ENCODE measurements at places on chromosomes 13 and 19.

DNA sequence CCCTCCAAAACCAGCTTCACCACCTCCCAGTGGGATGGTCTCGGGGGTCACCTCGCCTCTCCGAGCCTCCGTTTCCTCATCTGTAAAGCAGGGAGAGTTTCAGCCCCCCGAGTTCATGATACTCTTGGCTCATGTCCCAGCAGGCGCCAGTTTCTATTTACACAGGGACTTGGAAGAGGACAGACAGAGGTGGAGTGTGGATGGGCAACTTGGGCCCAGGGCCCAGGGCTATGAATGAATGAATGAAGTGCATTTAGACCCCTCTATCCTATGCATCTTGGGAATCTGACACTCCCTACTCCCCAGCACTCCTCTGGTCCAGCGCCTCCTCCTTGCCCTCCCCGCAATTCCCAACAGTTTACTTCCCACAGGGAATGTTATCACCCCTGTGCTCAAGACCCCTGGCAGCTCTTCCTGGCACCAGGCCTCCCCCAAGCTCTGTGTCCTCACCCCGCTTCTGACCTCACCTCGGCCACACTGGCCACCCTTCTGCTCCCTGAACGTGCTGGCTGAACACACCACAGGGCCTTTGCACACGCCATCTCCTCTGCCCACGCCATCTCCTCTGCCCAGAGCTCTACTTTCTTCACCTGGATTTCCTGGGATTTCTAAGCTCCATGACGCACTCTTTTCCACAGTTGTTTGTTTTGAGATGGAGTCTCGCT is 4.9 kb upstream of the C2CD4C start:
- DNase-seq = no peak

DNA sequence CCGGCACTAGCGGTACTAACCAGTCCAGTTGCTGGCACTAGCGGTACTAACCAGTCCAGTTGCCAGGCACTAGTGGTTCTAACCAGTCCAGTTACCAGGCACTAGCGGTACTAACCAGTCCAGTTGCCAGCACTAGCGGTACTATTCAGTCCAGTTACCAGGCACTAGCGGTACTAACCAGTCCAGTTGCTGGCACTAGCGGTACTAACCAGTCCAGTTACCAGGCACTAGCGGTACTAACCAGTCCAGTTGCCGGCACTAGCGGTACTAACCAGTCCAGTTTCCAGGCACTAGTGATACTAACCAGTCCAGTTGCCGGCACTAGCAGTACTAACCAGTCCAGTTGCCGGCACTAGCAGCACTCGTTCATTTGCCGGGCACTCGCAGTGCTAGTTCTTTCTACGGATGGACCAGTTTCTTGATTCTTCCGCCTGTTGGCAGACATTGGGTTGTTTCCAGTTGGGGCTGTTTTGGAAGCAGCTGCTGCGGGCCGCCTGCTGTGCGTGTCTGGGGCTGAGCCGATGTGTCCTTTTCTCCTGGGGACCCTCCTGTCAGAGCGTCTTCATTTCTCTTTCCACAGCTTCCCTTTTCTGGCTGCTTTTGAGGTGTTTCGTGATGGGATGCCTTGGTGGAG is 123.4 kb upstream of the MCF2L start:
- DNase-seq = no peak

- DNase-seq = no peak
Observed at GRCh38 chr13:49063497-49063896, 87.8 kb downstream of the FNDC3A start.

GRCh38 chr19:4157164-4157563 is 3.7 kb downstream of the CREB3L3 start:
- no peak for DNase-seq

DNA sequence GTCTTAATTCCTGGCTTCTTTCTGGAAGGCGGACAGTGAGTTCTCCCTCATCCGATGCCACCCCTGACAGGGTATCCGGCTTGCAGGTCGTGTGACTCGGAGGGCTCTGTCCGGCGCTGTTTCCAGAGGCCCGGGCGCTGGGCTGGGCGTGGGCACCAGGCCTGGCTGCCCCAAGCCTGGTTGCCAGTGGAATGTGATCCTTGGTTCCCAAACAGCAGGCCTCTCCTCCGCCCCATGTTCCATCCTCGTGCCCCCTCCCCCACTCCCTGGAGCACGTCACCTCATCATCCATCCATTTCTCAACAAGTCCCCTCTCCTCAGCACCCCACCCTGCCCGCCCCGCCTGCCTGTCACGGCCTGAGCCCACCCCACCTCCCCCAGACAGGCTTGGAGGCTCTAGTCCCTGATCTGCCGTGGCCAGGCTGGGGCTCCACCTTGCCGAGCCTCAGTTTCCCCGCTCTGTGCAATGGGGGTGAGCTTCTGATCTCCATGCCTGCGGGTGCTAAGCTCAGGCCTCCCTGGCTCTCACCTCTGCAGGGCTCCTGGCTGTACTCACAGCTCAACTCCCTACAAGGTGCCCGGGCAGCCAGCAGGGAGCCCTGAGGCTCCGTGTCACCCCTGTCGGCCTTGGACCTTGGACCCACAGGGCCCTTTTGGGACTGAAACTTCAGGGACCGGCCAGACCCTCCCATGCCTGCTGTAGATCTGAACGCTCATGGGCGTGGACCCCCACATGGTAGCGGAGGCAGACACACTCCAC is 2.3 kb downstream of the TBXA2R start:
- no peak for DNase-seq

GRCh38 chr19:31960474-31960873 is 384.9 kb upstream of the ZNF507 start:
- no peak for DNase-seq

GRCh38 chr13:37956536-37956935 is 87.0 kb upstream of the TRPC4 start:
- peak; percentile 5 for DNase-seq

GRCh38 chr19:38666663-38667511 is 19.4 kb downstream of the ACTN4 start:
- no peak for DNase-seq

DNA sequence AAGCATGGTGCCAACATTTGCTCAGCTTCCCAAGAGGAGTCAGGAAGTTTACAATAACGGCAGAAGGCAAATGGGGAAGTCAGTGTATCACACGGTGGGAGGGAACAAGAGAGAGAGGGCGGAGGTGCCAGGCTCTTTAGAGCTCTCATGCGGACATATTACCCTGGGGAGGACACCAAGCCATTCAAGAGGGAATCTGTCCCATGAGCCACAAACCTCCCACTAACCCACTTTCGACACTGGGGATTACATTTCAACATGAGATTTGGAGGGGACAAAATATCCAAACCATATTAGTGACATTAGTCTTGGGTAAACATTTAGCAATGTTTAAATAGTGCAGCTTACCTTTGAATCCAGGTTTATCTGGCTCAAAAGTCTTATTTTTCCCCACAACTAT is 69.9 kb downstream of the SLAIN1 start:
- no peak for DNase-seq

- DNase-seq = no peak
Observed at GRCh38 chr13:108705031-108705430, 75.6 kb downstream of the MYO16 start.

GRCh38 chr19:3572132-3572854 is 451 bp upstream of the HMG20B start:
- peak; percentile 98 for DNase-seq

- DNase-seq = no peak
Observed at GRCh38 chr19:35797663-35798062, 15.0 kb downstream of the PRODH2 start.

DNA sequence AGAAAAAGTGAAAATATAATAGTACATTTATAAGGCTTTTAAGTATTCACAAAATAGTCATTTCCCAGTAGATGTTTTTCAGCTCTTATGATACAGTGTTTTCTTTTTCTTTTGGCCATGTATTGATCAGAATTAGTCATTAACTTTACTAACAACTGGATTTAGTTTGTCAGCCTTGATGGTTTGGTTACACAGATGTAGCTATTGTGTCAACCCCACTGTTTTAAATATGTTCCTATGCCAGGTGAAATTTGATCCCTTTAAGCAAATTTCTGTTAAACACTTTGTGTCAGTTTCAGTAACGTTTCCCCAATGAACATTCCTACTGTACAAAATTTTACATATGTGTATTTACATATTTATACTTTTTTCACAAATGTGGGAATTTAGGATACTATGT is 261.5 kb upstream of the STARD13 start:
- no peak for DNase-seq

DNA sequence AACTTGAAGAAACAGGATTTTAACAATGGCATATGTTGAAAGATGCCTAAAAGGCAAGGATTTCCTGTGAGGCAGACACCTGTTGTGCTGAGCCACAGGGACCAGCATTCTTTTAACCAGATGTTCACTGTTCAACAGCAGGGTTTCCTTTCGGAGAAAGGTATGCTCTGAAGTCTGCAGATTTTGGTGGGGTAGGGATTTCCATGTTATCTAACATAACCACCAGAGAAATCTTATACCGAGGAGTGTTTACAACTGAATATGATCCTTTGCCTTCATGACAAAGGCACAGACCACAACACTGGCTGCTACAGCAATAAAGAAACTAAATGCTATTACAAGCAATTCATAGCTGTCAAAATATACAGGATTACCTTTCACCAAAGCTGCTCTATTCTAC is 48.1 kb downstream of the MPHOSPH8 start:
- no peak for DNase-seq

DNA sequence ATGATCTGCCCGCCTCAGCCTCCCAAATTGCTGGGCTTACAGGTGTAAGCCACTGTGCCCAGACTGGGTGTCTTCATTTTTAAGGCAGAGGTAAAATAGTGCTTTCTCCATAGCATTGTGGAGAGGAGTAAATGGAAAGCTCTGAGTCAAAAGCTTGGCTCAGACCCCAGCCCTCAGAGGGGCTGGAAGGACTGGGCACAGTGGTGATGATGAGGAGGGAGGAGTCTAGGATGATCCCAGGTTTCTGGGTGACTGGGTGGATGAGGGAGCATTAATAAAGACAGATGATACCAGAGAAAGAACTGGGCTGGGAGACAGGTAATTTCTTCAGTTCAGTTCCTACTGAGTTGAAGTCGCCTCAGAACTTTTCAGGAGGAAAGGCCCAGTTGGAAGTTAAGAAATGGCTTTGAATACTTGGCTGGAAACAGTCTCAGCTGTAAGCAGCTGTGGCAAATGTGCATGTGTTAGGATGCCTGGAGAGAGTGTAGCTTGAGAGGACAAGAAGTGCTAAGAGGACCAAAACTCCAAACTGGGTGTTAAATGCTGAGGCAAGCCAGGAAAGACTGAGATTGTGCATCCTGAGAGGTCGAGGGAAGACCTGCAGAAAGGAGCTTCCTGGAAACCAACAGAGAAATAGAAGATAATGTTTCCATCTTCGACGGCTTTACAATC is 37.1 kb upstream of the MEDAG start:
- DNase-seq = no peak

DNA sequence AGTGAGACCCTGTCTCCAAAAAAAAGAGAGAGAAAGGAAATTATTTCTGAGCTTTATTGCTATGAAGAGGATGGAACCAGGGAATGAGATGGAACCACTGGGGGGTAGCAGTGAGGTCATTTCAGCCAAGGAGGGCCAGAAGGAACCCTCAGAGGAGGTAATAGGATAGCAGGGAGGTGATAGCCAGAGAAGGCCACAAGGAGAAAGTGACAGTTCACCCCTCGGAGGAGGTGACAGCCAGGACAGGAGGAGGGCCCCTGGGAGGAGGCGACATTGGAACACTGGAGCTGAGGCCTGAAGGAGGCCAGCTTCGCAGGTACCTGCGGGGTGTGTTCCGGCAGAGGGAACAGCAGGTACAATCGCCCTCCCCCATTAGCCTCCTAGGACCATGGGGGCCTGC is 675 bp upstream of the PGPEP1 start:
- no peak for DNase-seq

- DNase-seq = no peak
Observed at GRCh38 chr13:50523307-50523706, 320.2 kb downstream of the DLEU7 start.

DNA sequence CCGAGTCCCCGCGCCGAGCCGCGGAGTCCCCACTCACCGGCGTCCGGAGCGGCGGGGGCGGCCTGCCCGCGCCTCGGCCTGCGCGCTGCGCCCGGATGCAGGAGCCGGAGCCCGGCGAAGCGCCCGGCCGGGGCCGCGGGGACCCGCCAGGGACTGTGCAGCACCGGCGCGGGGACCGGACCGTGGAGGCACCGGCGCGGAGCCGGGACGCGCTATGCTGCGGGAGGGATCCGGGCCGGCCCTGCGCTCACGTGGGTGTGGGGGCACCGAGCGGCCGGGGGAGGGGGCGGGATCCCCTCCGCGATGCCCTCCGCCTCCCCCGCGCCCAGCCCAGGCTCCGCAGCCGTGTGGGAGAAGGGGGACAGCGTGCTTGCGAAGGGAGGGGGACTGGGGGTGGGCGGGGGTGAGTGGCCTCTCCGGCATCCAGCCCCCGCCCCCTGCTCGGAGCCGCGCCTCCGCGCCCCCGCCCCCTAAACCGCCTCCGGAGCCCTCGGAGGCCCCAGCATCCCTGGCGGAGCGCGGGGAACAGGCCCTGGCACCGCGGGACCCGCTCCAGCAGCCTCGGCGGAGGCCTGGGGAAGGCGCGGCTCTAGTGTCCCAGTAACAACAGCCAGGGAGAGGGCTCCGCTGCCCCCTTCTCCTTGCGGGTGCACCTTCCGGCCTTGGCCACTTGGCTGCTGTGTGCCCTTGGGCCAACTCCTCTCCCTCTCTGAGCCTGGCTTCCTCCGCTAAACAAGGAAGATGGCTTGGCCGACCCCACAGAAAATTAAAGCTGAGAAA is at the start of gene SLC1A6:
TSS of gene SLC1A6 (minus strand) at position 389 of the 780 bp plus-strand sequence. CDS start 6,954 bp downstream, outside the sequence.
- DNase-seq = no peak

DNA sequence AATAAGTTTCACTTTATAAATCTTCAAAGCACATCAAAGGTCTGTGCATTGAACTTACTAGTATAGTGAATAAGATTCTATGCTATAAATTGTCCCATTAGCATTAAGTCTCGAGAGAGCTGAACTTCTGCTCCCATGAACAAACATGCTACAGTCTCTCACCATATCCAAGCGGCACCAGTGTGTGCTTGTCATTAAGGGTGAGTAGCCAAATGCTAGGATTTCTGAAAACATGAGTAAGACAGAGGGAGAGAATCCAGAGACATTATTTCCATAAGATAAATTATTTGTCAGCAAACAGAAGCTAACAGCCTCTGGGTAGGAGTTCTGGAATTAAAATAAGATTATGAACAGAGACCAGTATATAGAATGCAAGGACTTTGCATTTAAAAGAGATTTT is 2882.5 kb downstream of the PCDH9 start:
- no peak for DNase-seq

DNA sequence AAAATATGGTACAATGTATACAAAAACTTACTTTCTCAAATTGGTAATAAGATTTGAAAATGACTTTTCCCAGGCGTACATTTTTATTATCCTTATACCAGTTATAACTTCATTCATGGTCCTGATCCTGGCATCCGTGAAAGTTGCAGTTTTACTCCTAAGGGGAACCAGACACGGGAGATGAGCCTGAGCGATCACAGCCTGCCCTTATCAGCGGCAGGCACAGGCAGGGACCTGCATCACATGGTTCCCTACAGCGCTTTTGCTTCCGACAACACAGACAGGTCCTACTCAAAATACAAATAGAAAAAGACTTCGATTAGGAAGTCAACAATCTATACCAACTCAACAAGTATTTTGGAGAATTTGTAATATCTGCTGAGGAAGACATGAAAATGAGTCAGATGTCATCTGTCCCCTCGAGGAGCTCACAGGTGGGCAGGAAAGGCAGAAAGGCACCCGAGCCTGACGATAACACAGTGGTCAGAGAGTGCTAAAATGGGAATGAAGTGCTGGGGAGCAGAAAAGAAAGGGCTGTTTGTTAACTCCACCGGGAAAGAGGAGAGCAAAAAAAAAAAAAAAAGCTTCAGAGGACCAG is 93.4 kb downstream of the ABCC4 start:
- DNase-seq = no peak

Measured in LoVo (cell line).